ENCODE measurements at places on chromosomes 5 and 9. TPM values are rescaled to one million over a fixed set of nuclear protein-coding genes. Genes with fewer than 3 reads are reported as not detected.

GOLGA2 gene
- total RNA-seq = 44.2 TPM

- no peak for DNase-seq
These were observed 27.1 kb upstream of the GOLPH3 start for GRCh38 chr5:32201122-32201753.

GRCh38 chr5:104400941-104401340, 838.4 kb upstream of the NUDT12 start:
- DNase-seq = no peak

DNA sequence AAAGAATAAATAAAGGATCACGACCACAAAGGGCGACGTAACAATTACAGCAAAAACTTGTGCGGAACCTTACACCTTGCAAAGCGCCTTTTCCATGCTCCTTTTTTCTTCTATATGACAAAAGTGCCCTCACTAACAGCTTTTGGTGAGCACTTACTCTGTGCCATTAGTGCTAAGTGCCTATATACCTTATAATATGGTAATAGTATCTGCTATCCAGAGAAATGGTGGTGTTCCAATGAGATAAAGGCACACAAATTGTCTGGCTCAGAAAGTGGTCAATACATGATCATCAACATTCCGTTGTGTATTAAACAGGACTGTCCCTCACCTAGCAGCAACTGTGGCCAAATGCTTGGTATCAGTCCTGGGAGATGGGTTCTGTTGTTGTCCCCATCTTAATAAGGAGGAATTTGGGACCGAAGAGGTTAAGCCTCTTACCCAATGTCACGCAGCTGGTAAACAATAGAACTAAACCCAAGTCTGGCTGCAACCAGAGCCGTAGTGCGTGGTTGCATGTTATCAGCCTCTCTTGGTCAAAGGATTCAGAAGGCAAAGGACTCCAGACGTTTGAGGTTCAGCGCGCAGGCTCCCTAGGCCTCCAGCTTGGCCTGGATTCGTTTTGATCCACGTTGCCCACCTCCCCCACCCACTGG, 564 bp upstream of the TOR2A start:
- DNase-seq = no peak

- no peak for DNase-seq
These were observed 88.9 kb upstream of the TYRP1 start for GRCh38 chr9:12604164-12604821.

DNA sequence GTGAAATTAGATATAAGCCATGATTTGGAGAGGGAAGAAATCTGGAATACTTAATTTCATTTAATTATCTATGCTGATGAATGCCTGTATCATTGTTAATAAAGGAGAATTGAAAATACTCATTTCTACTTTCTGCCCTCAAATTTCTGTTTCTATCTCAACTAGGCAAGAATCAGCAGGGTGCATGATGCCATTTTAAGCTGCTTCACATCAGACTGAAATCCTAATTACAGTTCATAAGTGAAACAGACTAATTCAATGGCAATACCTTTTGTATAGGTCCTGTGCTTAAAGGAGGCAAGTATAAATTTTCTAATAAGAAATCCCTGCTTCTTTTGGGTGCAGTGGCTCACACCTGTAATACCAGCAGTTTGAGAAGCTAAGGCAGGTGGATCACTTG, 22.3 kb upstream of the TAL2 start:
- DNase-seq = no peak

All from H9 (cell line).